ENCODE measurements at places on chromosomes 5 and 9.

DNA sequence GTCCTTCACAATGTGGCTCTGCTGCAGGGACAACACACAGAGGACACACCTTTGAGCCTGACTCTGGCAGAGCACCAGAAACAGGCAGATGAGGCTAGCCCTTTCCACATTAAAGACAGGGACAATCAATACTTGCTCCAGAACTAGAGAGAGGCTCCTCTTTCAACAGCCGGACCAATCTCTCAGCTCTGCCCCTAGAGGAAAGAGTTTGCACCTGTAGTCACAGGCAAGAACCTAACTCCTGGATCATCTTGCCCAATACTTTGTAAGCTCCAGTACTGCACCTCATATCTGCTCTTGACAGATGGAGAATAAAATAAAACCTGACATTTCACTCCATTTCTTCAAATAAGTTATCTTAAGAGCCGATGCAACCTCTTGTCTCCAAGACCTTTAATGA, 52.1 kb downstream of the EPB41L4A start:
- DNase-seq, result no peak

DNA sequence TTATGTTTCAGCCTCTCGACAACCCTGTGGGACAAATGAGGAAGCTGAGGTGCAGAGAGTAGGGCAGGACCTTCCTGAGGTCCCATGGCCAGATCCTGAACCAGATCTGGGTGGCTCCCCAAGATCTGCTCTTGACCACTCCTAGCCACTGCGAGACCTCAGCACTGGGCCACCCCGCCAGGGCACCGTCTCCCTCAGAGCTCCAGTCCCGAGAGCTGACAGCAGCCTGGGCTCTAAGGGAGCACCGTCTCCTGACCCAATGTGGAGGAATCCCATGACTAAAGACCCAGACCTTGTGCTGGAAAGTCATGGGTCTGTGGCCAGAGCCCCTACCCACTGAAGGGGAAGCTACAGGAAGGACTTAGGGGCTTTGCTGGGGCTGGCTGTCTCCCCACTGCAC, 4.5 kb upstream of the LMX1B start:
- no peak for DNase-seq

DNA sequence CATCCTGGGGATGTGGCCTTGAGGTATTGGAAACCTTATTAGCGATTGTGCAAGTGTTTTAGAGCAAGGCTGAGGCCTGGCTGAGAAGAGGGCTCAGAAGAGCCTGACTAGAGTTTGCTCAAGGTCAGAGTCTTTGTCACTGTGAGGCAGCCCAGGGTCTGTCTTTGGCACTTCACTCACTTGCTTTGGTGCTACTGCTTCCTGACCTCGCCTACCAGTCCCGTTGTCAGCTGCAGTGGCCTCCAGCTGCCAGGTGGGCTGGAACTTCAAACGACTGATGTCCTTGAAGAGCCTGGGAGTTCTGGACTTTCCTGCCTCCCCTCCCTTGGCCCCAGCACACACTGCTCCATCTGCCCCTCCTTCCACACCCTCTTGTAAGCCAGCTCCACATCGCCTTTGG, 228.0 kb downstream of the SNX18 start:
- no peak for DNase-seq

DNA sequence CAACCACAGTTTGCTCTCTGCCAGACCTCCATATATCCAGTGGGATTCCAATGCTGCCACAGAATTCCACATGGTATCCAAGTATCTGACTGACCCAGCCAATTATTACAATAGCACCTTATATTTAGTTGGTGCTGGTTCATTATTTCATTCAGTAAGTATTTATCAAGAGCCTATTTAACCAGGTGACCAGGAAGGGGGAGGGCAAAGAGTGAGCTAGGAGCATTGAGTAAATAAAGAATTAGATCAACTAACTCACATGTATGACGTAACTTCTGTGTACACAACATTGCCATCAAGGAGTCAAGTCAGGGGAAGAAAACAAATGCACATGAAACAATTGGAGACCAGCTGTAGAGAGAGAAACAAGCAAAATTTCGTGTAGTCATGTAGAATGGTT, 207.1 kb upstream of the PAPPA start:
- peak; percentile 76 for DNase-seq

DNA sequence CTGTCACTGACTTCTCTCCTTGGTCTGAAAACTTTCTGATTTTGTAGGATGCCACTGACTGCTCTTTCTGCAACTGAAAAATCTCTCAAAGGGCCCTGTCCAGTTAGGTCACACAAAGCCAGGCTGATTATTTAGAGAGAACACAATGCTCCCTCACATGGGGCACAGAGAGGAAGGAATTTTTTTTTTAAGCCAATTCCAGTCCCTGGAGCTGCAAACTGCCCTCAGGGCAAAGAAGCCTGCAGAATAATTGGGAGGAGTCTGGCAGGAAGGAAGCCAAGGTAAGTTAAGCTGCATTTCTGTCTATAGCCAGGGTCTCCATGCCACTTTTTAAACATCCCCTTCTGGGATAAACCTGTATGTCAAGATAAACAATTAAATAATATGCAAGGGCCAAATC, 305.5 kb downstream of the ZSWIM6 start:
- DNase-seq, result no peak

DNA sequence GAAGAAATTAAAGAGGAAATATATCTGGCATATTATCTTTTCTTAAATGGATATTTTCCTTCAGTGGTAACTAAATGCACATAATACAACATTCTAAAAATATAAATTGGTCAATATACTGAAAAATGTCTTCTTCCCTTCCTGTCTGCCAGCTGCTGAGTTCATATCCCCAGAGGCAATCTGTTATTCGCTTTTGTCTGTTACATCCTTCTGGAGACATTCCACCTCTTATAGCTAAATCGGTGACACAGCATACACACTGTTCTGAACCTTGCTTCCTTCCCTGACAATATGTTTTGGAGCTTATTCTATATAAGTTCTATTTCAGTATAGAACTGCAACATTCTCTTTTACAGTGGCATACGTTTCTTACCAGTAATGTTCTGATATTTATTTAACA, 147.8 kb downstream of the TENT4A start:
- no peak for DNase-seq

DNA sequence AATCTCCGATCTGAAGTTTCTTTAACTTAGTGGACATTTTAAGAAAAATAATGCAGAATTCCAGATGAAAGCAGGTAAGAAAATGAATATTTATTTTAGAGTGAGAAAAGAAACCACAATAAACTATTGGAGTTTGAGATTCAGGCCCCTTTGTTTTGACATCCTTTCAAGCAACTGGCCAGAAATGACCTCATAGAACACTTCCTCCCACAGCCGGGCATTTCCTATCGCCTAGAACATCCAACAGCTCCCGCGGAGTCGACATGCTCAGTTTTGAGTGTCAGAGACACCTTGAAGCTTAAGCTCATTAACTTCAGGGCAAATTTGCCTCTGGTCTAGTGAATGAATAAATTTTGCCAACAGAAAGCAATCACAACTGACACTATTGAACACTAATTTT, 369.2 kb downstream of the TLE4 start:
- no peak for DNase-seq

- DNase-seq, result peak; percentile 28
Observed at GRCh38 chr5:108560581-108560980, 178.7 kb upstream of the FBXL17 start.

- peak; percentile 85 for DNase-seq
Observed at GRCh38 chr9:128702445-128702948, at the start of gene PKN3. TSS of gene PKN3 (plus strand) at chr9:128702503. CDS start at chr9:128702916, 413 bp downstream.

DNA sequence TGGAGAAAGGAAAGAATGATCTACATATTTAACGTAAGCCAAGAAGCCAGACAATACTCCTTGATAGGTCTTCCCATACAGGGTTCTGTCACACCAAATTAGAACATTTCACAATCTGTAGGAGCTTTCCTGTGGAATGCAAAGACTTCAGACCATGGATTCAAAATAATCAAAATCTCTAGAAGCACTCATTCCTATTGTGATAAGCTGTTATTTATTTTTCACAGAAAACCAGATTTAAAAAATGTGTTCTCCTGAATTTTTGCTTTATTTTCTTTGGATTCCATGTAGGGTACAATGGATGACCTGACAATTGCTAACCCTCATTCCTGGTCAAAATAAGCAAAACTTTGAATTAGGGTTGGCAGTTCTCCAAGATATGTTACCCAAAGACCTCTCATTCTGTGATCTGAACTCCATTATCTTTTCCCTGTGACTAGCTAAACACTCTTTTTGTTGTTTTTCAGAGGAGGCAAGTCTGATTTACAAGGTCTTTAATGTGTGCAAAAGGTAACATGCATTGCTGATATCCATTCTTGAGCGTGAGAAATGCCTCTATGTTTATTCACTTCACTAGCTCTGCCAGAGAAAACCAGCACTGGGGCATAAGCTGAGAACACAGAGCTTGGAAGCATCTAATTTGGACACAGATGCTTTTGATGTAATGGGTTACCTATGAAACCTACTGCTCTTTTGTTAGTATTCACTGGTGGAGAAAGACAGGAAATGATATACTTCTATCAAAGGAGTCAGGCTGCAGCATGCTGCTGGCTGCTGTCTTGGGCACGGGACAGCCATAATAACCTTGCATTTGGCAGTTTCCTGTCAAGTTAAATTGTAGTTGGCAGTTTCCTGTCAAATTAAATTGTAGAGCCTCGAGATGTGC, 31.4 kb downstream of the ACTBL2 start:
- no peak for DNase-seq

DNA sequence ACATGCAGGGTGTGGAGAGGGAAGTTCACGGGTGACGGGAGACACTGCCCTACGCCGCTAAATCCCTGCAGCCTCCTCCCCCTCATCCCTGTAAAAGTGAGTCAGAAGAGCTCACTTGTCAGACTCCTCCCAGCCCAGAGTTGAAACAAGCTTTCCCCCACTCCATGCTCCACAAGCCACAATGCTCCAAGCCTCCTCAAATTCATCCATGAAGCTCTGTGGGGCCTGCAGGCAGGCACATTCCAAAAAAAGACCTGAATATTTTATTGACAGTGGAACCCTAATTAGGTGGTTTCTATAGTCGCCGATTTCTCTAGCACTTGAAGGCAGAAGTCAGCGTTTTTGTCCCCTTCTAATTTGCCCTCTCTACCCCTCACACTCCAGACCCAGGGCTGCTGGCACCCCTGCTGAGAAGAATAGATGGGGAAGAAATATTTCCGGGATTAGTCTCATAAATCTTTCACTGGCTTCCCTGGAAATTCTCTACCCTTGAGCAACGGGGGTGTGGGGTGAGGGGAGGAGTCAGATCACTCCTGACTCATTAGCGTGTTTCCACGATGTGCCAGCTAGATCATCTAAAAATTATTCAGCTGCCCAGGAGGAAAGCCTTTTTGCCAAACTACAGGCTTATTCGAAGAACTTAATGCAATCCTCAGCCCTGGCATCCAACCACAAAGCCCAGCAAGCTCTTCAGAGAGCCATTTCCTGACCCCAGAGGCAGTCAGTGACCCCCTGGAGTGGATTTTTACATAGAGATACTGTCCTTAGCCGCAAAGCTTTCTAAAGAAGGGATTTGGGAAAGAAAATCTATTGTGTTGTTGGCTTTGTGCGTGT, 97.1 kb downstream of the ENC1 start:
- peak; percentile 88 for DNase-seq

DNA sequence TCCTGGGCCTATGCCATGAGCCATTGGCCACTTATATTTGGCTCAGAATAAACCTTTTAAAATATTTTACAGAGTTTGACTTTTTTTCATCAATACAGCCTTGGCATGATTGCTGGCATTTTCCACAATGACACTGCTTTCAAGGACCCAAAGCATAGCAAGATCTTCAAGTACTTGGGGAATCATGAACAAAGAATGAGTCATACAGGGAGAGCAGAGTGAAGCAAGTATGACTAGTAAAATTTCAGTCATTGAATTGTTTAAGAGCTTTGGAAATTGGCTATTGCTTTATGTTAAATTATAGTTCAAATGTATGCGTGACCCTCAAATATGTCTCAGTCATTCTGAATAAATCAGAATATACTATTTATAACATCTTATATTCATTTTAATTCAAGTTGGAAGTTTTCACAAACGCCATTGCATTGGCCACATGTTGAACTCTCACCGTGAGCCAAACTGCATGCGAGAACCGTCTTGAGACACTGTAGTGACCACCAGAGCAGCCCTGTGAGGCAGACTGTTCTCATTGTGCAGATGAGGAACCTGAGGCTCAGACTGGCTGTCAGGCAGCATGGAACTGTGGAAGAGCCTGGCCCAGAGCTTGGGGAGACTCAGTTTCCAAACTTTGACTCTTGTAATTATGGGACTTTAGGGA, 52.9 kb downstream of the GDNF start:
- DNase-seq, result peak; percentile 26

DNA sequence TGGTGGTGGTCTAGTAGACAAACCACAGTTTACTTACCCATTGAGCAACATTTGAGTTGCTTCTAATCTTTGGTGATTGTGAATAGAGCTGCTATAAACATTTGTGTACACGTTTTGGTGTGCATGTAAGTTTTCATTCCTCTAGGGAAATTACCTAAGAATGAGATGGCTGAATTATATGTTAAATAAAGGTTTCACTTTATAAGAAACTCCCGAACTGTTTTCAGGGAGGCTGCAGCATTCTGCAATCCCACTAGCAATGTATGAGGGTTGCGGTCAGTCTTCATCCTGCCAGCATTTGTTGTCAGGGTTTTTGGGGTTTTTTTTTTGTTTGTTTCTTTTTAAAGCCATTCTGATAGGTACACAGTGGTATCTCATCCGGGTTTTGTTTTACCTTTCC, 45.7 kb upstream of the PPARGC1B start:
- DNase-seq, result no peak

DNA sequence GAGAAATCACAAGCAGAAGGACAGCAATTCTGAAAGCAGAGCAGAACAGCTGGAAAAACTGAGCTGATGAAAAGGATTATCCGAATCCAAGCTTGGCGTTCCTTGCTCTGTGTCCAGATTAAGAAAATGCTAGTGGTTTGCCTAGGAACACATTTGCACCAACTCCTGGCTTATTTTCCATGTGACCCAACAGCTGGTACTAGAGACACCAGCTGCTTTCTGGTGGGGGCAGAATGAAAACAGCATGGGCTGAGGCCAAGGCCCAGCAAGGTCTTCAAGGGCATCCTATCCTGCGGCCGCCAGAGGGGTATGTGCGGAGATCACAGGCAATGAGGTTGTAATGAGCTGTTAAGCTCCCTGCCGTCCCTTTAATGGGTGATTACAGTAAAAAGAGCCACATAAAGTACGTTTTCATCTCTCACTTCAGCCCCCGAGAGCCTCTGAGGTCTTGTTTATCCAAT, 131.5 kb downstream of the DOCK8 start:
- DNase-seq, result peak; percentile 94

DNA sequence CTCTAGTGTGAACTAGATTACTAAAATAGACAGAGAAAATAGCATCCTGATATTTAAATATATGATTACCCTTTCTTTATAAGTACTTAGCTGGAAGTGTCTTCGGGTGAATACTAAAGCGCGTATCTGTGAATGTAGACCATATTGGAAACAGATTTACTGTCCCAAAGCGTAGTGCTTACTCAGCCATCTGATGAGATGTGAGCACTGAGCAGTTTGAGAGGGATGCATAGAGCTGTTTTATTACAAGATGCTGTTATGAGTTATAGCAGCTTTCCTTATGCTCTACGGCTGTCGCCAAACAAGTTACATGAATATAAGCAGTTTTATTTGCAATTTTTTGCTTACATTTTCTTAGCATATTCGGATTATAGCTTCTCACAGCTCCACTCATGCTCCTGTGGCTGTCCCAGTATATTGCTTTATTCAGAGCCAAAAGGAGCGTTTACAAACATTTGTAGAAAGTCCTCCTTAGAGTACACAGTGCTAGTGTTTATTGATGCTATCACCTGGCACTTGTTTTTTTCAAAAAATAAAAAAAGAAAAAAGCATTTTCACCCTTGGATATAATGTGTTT, 981.4 kb upstream of the WWC1 start:
- no peak for DNase-seq

GRCh38 chr5:67082941-67083340, 113.7 kb downstream of the CD180 start:
- DNase-seq, result no peak

Data from myocyte (in vitro differentiated cells).